ENCODE measurements at places on chromosomes 6 and 20.
A peak's percentile ranks its signal among the peaks of the same experiment; 100 is the strongest.

DNA sequence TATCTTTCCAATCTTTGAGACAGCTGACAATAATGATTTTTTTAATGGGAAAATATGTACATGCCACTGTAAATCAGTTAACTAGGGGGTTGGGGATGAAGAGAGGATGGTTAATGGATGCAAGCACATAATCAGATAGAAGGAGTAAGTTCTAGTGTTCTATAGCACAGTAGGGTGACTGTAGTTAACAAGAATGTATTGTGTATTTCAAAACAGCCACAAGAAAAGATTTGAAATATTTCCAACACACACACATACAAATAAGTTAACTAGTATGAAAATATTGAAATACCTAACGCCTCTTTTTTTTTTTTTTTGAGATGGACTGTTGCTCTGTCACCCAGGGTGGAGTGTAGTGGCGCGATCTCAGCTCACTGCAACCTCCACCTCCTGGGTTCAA lies 153.4 kb upstream of the SALL4 start:
- no peak for DNase-seq

- no peak for DNase-seq
Measured at GRCh38 chr20:2809690-2810089, 5.1 kb upstream of the C20orf141 start.

DNA sequence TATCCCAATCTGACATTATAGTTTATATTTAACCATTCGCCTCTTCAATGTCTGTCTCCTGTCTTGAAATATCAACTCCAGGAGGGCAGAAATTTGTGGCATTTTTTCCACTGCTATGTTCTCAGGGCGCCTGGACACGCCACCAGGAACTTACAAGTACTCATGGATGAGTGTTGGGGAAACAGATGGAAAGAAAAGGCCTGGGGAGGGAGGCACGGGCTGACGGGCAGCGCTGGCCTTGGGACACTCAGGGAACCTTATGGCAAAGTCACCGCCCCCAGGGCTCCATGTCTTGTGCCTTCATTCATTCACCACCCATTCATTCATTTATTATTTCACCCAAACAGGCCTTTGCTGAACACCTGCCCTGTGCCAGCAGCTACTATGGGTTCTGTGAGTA lies 222.9 kb downstream of the PREX1 start:
- DNase-seq: no peak

- DNase-seq: no peak
Measured at GRCh38 chr6:66578362-66578761, 871.3 kb upstream of the EYS start.

GRCh38 chr6:161151660-161152526 lies 122.0 kb downstream of the AGPAT4 start:
- DNase-seq: no peak

GRCh38 chr6:135094403-135094821 lies 39.8 kb upstream of the HBS1L start:
- no peak for DNase-seq

GRCh38 chr6:104705095-104705707 lies 154.5 kb downstream of the HACE1 start:
- DNase-seq: no peak

GRCh38 chr6:169184419-169184818 lies 69.2 kb downstream of the THBS2 start:
- DNase-seq: no peak

GRCh38 chr20:53706008-53706465 lies 112.4 kb upstream of the ZNF217 start:
- no peak for DNase-seq

DNA sequence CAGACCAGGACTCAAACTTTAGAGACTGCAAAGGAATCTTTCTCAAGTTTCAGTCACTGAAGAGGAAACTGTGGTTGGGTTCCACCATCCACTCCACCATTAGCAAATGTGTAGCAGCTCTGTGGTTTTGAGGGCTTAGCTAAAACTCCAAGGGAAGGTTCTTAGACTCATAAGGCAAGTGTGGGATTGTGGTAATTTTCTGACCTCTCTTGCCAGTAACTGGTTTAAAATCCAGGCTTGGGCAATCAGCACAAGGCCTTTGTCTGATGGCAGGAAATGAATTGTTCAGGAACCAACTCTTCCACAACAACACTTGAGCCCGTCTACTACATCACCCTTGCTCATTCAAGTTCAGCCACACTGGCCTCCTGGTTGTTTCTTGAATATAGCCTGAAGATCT lies 68.6 kb upstream of the FBXL4 start:
- DNase-seq: no peak

- DNase-seq: no peak
Measured at GRCh38 chr20:16400234-16400633, 173.0 kb downstream of the KIF16B start.

DNA sequence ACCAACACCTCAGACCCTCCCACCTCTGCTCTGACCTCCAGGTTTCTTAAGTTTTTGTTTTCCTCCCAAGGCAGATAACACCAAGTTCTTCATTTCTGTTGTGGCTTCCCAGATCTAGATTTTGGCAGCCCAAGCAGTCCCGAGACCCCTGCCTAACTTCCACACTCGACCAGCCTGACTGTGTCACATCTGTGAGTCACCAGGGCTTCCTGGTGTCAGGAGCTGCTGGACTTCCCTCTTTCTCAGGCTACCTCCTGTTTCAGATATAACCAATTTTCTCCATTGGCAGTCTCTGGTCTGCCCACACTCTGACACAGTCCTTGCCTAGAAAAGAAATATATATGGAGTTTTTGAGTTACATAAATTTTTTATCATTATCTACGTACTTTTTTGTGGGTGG lies 46.1 kb upstream of the CCN6 start:
- DNase-seq: no peak

- DNase-seq: no peak
Measured at GRCh38 chr6:142821860-142822259, 123.1 kb downstream of the HIVEP2 start.

- no peak for DNase-seq
Measured at GRCh38 chr6:112603726-112604125, 256.6 kb downstream of the RFPL4B start.

GRCh38 chr6:105024803-105025202 lies 67.9 kb downstream of the LIN28B start:
- no peak for DNase-seq

- no peak for DNase-seq
Measured at GRCh38 chr20:35151736-35152135, 4.6 kb upstream of the EDEM2 start.

GRCh38 chr20:61219021-61219431 lies 33.0 kb upstream of the CDH4 start:
- DNase-seq: no peak

GRCh38 chr20:58824843-58825242 lies 25.9 kb downstream of the GNAS-AS1 start:
- DNase-seq: no peak

DNA sequence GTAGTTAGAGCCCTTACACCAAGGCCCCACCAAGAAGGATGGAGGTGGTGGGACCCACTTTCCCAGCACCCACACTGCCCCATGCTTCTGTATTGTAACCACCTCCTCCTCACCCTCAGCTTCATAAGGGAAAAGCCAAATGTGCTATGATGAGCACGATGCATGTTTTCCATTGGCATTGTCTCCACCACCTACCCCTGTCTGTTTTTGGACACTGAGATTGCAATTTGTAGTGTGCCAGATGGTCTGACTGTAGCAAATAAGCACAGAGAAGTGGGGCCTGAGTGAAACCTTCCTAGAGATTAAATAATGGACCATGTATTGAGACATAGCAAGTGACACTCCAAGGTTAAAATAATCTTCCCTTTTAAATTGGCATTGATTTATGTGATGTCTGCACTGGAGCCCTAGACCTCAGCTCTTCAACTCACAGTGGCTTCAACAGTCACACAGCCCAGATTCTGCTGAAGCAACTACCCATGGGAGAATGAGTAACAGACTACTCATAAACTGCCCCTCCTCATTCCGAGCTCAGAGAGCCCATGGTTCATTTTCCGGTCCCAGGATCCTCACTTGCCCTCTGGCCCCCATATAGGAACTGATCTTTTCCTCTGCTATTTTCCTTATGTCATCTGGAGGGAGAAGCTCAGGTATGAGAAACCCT lies 177.9 kb downstream of the COL9A1 start:
- no peak for DNase-seq

DNA sequence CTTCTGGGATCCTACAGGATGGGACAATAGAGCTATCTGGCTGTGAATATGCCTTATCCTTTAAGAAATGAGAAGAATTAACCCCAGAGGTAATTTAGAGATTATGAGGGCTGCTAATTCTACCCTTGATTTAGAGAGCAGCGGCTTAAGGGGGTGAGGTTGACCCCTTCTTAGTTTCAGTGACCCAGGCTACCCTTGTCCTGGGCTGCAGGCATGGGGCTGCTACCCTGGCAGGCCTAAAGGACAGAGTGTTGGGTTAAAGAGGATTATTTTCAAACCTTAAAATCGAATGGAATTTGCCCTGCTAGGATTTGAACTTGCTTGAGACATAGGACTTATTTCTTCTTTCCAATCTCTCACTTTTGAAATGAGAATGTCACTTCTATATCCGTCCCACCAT lies 1343.4 kb downstream of the HACE1 start:
- peak; percentile 38 for DNase-seq

- DNase-seq: no peak
Measured at GRCh38 chr20:10619427-10619826, 54.4 kb downstream of the JAG1 start.

DNA sequence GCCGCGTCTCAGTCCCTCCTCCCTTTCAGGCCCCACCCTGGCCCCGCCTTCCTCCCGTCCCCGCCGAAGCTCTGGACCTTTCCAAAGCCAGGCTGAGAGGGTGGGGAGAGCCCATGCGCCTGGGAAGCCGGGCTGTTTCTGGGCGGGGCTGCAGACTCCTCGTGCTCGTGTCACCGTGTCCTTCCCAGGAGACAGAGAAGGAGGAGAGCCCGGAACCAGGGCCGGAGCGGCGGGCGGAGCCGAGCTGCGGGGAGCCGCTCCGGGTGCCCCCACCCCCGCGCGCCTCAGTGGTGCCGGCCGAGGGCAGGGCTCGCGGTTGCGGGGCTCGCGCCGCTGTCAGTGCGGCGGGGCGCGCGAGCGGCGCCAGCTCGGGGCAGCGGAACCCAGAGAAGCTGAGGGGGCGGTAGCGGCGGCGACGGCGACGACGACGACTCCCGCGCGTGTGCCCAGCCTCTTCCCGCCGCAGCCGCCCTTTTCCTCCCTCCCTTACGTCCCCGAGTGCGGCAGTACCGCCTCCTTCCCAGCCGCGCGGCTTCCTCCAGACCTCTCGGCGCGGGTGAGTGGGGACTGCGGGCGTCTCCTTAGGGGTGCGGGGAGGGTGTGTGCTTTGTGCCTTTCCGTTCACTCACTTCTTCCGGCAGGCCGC lies at the start of gene RALY:
Gene RALY, plus strand, starts transcription at position 336 of the 646 bp plus-strand sequence. CDS start 78,164 bp downstream, outside the sequence.
- peak; percentile 95 for DNase-seq

GRCh38 chr6:36677059-36677749 lies 1.3 kb upstream of the CDKN1A start:
- DNase-seq: no peak

DNA sequence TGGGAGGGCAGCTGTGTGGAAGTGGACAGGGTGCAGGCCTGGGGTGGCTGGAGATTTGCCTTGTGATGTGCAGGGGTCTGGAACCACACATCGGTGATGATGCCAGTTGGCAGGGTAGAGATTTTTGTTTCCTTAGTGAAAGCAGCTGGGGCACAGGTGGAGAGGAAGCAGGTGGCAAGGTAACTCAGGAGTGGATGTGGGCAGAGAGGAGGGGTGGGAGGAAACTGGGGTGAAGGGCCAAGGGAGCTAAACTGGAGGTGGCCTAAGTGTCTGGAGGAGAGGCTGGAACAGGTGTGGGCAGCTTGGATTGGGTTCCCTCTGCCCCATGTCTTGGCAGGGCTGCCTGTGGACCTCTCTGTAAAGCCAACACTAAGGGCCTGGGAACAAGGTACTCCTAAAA lies 4.7 kb upstream of the SCUBE3 start:
- no peak for DNase-seq

- DNase-seq: no peak
Measured at GRCh38 chr6:130162421-130162820, 60.3 kb downstream of the SAMD3 start.

DNA sequence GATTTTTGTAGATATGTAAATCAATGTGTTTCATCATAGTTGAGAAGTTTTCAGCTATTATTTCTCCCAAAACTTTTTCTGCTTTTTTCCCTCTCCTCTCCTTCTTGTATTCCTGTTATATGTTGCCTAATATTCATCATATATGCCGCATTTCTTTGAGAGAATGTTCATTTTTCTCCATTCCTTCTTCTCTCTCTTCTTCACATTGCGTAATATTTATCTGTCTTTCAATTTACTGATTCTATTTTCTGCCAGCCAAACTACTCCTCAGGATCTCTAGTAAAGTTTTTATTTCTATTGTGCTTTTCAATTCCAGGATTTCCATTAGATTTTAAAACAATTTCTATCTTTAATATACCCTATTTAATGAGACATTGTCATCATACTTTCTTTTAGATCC lies 896.8 kb downstream of the EPHA7 start:
- no peak for DNase-seq

DNA sequence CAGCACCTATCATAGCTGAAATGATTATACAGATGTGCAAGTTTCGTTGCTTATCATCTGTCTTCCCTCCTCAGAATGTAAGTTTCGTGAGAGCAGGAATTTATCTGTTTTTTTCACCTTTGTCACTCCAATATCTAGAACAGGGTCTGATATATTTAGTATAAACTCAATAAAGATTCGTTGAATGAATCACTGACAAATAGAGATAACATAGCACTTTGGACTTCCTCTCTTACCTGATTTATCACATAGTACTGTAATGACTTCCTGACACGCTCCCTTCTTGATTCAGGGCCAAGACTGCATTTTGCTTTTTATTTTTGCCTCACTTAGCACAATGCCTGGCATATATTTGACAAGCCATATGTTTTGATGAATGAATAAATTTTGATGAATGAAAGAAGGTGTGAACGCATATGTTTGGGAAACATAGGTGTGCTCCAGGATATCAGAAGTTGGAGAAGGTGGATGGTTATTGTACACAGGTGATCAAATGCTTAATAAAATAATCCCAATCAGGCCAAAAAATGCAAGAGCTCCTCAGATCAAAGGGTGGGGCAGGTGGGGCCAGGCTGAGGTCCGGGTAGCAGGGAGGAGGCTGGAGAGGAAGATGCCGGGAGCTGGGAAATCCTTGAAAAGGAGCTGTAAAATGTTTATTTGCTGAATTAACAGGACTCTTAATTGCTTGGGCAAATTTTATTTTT lies 33.0 kb downstream of the PIM1 start:
- no peak for DNase-seq

GRCh38 chr6:113949499-113949898 lies 21.4 kb downstream of the HDAC2 start:
- no peak for DNase-seq

- no peak for DNase-seq
Measured at GRCh38 chr6:167691533-167692312, 135.0 kb upstream of the AFDN start.

- no peak for DNase-seq
Measured at GRCh38 chr6:15690510-15690909, 27.7 kb upstream of the DTNBP1 start.

- DNase-seq: no peak
Measured at GRCh38 chr6:35019831-35020230, 121.3 kb downstream of the TCP11 start.
